ENCODE measurements at places on chromosomes 4 and X.

GRCh38 chr4:13461191-13461905 lies 22.8 kb downstream of the RAB28 start:
- no peak for DNase-seq

DNA sequence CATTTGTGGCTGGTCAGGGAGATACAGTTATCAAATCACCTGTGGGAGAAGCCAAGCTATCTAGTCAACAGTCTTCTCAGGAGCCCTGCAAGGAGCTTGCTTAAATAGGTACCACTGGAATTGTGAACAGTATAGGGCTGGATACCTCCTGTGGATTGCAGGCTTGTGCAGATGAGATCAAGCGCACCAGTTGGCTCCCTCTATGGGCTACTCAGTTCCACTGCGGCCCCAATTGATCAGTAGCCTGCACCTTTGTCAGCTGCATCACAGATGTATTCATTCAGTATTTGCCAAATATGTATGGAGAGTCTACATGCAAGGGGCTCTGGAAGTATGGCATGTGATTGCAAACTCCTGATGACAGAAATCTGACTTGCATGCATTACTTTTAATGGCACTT lies 28.6 kb downstream of the TEX13A start:
- peak; percentile 12 for DNase-seq

DNA sequence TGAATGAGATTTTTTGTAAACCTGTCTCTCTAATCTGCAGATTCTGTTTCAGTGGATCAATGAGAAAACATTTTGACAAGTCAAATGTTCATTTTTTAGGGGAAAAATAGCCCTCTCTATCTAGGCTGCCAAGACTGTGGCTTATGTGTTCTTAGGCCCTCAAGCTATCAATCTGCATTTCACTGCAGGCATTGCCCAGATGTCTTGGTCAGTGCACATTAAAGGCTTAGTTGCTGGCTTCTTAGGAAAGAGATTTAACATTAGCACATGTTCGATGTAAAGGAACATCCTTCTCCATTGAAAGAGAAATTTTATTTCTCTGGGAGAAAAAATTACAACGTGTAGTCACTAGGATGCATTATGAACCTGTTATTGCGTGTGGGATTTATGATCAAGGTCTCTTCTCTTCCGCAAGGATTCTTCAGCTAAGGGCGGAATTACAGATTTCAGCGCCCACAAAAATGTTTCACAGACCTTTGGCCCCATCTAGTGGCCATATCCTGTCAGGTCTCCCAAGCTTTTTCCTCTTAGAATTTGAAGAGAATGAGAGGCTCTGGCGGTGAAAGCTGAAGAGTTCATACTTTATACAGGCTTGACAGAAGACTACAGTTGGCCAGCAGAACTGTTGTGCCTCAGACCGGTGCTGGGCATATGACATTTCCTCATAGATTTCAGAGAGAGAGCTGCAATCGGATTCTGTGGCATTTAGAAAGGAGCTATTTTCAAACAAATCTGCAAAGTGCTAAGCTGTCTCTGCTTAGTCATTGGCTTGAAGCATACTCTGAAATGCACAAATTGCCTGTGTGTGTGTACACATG lies 144.6 kb upstream of the NOCT start:
- DNase-seq = peak; percentile 81

- DNase-seq = peak; percentile 23
Measured at GRCh38 chrX:48854898-48855297, 19.5 kb upstream of the PCSK1N start.

- no peak for DNase-seq
Measured at GRCh38 chrX:37776283-37776986, 3.4 kb upstream of the CYBB start.

GRCh38 chr4:18675586-18676525 lies 654.3 kb upstream of the LCORL start:
- DNase-seq = no peak

GRCh38 chr4:156779042-156779441 lies 192.6 kb downstream of the PDGFC start:
- DNase-seq = no peak

All from Kasumi-1 (cell line).